ENCODE measurements at places on chromosomes 1 and 21.

DNA sequence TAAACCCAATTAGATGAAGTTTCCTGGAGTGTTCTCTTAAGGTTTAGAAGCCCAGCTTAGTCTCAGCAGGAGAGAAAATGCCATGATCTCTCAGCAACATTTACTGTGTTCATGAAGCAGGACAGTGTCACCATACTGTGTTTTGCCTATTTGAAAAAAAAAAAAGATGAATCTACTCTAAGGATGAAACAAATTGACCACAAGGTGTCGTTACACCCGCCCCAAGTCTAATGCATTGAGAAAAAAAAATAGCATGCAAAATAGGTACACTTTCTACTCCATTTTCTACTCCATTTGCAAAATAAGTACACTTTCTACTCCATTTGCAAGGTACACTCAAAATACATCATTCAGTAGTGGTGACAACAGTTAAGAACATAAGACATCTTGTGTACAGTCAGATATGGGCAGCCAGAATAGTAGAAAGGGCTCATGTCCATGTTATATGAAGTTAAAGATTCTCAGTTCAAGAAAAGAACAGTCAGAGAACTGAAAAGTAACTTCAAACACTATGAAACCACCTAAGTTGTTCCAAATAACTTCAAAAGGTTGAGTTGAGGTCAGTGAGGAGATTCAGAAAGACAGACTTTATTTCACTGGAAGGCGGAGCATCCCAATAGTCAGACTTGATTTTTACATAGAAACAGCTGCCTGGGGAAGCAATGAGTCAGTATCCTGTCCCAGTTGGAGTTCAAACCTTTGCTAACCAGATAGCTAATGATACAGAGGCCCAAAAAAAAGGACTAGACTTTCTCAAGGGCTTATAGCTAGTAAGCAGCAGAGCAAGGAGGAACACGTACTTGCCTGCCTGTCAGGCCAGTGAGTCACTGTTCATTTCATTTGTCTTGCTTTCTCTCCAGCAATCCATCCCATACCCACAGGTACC lies 13.3 kb downstream of the PLPPR5 start:
- no peak for DNase-seq

DNA sequence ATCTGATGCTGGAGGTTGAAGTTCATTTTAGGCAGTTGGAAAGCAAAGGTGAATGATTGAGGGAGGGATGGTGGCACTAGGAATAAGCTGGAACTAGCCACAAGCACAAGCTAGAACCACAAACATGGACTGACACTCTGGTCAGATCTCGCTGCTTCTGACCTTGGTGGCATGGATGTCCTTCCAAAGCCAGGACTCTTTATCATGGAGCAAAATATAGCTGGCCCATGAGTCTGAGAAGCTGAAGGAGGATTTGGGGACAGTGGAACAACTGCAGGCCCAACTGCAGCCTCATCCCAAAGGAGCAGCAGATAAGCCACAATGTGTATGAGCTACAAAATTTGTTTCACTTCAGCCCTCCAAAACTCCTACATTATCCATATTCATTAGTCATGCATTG lies 35.5 kb downstream of the SRSF11 start:
- DNase-seq = no peak

GRCh38 chr1:28755701-28756100 lies 19.0 kb downstream of the YTHDF2 start:
- no peak for DNase-seq

DNA sequence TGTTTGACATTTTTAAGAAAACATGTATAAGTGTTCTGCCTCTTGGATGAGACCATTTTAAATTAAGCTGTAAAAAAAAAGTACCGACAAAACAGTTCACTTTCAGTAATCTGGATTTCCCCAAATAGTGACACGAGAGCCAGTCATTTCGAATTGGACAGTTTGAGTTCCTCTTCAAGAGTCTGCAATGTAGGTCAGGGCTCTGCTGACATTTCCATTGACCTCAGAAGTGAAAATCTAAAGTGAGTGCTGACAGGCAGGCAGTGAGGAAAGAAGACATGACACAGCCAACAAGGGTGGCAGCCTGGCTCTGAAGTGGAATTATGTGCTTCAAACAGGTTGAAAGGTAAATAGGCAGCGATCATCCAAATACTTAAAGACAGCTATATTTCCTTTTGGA lies at the start of gene IL23R:
TSS of gene IL23R (plus strand) at position 259 of the 400 bp plus-strand sequence. CDS start 1,667 bp downstream, outside the sequence.
- DNase-seq = no peak

- no peak for DNase-seq
Measured at GRCh38 chr1:15341634-15342407, 67.9 kb upstream of the EFHD2 start.

GRCh38 chr1:215772151-215772550 lies 205.0 kb downstream of the KCTD3 start:
- no peak for DNase-seq

DNA sequence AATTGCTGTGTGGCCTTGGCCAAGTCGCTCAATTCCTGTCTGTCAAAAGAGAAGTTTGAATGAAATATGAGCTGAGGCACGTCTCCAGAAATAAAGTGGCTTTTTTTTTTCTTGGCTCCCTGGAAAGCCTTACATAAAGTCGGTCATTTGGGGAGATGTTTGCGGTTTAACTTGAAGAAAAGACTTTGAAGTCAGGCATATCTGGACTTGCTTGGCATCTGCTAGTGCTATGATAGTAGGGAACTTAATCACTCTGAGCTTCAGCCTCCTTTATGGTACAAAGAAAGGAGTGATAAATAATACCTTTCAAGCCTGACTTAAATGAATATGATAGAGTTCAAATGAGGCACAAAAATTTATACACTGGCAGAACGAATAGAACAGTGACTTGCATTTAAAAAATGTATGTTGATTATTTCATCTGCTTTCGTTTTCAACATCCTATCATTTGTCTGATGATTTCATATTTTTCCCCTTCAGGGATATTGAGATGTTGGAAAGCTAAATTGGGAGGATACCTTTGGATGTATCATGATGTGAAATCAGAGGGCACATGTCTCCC lies 60.2 kb downstream of the FASLG start:
- DNase-seq = no peak

GRCh38 chr1:172483448-172483847 lies 39.6 kb upstream of the PIGC start:
- no peak for DNase-seq

DNA sequence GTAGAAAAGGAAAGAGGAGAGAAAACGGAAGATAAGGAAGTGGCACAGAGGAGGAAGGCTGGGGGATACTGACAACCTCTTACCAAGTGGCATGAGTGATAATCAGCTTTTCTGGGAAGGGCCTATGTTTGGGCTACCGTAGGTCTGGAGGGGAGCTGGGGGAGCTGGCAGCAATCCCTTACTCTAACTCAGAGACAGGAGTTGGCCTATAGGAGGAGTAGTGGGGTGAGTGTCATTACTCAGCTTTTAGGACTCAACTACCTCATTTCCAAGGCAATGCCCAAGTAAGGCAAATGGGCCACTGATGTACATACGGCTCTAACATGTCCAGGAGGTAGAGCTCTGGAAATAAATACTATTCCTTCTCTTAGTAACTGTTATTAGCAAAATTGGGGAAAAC lies 48.7 kb upstream of the DMRTA2 start:
- DNase-seq = no peak

DNA sequence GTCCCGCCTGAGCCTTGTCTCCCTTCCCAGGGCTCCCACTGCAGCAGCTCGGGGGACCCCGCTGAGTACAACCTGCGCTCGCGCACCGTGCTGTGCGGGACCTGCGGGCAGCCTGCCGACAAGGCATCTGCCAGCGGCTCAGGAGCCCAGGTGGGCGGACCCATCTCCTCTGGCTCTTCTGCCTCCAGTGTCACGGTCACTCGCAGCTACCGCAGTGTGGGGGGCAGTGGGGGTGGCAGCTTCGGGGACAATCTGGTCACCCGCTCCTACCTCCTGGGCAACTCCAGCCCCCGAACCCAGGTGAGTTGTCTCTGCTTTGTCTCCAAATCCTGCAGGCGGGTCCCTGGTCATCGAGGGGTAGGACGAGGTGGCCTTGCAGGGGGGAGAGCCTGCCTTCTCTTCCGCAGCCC lies 14.9 kb upstream of the SEMA4A start:
- DNase-seq = no peak

DNA sequence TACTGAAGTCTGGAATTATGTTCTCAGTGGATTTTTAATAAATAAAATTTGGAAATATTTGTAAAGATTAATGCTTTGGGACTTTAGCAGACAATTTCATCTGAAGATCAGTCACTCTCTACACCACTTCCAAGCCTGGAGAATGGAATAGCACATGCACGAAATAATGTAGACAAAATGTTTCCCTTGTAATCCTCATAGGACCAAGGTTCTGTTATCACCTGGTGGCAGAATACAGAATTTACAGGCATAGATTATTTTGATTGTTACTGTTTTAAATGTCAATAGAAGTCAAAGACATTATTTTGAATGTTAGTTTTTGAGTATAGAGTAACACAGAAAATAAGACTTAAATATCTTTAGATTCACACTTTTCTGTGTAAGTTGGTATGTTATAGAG lies 9.1 kb upstream of the ELAVL4 start:
- DNase-seq = no peak

DNA sequence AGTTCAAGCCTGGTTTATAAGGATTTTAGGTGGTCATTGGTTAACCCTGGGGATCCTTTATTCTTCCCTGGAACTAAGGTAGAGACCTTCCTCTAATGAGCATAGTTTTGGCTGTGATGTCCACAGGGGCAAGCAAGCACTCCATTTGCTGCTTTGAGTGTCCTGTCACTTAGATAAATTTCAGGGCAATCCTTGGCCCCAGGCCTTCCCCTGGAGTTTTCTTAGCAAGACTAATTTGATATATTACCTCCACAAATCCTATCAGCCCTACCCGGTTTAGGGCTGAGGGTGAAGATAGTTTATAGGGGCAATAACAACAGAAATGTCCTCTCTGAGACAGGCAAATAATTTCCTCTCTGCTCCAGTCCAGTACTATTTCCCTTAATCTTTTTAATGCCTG lies 166.6 kb downstream of the CYYR1 start:
- no peak for DNase-seq

DNA sequence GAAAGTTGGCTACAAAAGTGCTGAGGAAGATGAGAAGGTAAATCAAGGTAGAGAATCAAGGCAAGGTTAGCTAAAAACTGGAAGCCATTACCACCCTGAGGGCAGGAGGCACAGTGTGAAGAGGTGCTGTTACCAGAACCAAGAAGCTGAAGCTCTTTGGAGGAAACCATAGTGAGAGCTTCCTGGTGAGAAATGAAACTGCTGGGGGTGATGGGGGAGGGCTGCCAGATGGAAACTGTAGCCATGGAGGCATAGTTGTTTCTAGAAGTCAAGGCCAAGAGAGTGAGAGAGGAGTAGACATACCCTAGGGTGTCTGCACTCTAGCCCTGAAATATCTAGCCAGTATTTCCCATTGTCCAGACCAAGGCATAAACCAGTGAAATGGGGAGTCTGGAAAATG lies 28.7 kb downstream of the IFI44 start:
- DNase-seq = no peak

DNA sequence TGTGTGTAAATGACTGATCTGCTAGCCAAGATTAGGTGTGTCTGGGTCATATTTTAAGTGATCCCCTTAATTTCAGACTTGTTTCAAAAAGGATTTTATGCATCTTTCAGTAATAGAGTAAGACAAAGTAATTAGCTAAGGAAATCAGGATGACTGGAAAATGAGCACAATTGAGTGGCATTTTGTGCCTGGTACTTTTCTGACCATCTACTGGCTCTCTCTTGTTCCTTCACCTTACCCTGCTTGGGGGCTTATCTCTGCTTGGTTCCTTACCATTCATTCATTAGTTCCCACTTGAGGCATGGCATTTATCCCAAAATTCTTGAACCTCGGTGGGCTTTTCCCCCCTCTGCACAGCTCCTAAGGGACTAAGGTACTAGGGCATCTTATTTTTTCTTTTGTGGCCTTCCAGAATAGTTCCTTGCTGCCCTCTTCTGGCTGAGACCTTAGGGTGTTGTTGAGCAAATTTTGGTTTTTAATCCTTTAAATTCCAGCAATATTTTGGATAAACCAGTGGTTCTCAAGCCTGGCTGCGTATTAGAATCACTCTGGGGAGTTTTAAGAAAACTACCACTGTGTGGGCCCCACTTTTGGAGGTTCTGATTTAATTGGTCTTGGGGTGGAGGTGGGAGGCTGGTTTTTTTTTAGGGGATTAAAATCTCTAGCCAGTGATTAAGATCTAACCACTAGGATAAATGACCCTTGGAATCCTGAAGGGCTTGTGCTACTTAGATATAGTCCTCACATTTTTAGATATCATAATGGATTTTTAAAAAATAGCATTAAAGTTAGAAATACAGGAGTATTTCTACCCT lies 50.8 kb downstream of the HS2ST1 start:
- no peak for DNase-seq

DNA sequence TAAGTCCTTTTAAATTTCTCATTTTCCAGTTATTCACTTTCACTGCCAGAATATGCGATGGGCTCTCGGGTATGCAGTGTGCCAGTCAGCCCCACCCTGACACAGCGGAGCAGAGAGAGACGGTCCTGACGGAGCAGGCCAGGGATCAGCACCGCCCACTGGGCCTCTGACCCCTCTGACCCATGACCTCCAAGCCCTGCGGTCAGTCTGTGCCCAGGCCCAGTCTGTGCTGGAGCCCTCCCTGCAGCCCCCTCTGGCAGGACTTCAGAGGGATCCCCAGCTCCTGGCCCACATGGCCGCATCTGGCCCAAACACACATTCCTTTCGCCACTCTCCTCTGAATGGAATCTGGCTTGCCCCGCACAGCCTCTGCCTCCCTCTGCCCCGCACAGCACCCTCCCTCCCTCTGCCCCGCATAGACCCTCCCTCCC lies 43.4 kb upstream of the COL6A2 start:
- DNase-seq = no peak

DNA sequence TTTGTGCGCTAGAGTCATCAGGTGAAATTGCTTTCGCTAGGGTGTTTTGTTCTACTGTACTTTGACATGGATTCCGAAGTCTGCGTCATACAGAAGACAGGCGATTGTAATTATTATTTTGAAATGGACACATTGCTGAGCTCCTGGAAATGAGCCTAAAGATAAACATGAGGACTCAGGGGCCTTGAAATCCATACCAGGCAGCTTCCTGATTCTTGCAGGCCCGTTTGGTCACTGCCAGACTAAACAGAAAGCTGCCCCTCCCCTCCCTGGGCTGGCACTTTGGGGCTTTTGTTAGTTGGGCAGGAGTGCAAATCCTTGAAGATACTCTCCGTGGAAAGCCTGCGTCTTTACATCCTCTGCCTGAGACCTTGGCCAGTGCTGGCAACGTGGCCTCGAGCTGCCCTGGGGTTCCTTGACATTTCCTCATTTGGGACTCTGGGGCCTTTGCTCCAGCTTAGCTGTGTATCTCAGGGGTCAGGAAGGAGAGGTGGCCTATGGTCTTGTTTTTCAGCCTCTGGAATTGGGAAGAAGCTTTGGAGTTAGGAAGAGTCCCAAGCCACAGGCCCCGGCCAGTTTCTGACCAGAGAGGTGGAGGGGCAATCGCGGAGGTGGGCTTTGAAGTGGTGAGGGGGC lies 26.9 kb upstream of the KCNE2 start:
- no peak for DNase-seq

Data from right hindlimb (tissue), 1 donor.